Panc1 (cell line): ENCODE measurements at places on chromosomes 7 and 10.

DNA sequence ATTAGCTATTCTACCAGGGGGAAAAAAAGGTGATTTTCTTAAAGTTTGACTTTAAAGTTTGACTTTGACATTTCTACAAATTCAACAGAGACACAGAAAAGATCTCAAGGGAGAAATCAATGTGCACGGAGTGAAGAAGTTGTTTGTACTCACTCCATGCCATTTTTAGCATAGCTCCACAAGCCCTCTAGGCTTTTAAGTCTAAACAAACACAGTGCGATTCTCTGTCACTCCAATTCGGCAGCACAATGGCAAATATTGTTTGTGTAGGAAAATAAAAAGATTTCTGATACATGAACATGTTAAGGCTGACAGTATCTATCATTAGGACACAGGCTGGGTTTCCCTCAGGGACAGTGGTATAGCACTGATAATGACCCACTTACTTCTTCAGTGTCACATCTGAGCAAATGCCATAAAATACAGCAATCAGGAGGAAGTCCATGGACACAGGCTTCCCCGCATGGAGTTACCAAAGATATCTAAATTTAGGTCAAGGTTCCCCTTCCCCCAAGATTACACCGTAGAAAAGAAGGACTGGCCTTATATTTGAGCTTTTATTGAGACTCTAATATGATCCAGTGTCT lies 28.0 kb downstream of the GSAP start:
- DNase-seq, result no peak

DNA sequence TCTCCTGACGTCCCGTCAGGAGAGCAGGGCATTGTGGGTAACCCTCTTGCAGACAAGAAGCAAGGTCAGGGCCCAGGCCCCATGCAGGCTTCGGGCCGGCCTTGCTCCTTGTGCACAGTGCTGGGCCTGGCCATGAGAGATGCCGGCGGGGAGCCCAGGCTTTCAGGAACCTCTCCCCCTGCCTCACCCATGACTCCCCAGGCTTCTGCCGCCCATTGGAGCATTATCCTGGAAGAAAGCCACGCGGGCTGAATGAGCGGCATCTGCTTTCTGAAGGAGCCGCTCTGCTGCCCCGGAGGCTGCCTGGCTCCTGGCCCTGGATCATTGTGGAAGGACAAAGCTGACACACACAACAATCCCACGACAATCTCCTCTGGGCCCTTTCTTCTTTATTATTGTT lies 233.5 kb downstream of the TCF7L2 start:
- DNase-seq, result no peak

DNA sequence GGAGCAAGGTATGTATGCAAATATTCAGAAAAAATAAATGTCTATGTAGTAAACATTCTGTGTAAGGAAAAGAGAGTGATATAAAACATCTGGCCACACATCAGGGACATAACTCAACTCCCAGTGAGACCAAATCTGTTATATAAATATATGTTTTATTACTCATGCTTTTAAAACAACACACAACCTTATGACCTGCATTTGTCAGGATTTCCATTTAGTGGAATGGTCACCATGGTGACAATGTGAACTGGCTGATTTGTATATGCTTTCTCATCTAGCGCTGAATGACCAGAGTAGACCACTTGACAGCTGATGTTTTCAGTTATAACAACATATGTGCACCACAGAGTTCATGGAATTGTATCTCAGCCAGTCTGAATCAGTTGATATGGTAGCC lies 551.7 kb downstream of the HTR7 start:
- DNase-seq, result peak; percentile 96

DNA sequence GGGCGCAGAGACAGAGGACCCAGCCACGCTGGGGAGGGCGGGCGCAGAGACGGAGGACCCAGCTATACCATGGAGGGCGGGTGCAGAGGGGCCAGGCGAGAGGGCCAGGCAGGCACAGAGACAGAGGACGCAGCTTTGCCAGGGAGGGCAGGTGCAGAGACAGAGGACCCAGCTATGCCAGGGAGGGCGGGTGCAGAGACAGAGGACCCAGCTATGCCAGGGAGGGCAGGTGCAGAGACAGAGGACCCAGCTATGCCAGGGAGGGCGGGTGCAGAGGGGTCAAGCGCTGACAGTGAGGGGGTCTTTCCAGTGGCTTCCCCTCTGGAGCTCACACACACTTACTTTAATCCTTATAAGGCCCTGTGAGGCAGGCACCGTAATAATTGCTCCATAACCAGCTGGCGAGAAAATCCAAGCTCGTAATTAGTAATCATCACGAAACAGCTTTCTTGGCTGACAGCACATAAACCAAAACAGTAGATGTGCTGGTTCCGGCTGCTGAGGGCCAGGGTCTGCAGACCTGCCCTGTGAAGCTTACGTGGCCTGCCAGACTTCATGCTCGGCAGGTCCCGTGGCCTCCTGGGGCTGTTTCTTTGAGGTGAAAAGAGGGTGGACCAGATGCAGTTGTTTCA lies 137.2 kb downstream of the VIPR2 start:
- no peak for DNase-seq

GRCh38 chr7:69169386-69169785 lies 428.9 kb upstream of the AUTS2 start:
- DNase-seq, result no peak

- DNase-seq, result no peak
These were observed 1.6 kb downstream of the TCF7L2 start for GRCh38 chr10:112951359-112952281.

GRCh38 chr7:101216860-101217387 lies 457 bp downstream of the PLOD3 start:
- DNase-seq, result no peak

- DNase-seq, result no peak
These were observed 41.5 kb upstream of the EBLN1 start for GRCh38 chr10:22259280-22259679.

- no peak for DNase-seq
These were observed 9.6 kb downstream of the ESYT2 start for GRCh38 chr7:158819571-158820203.

- DNase-seq, result no peak
These were observed 126.4 kb upstream of the LRRTM3 start for GRCh38 chr10:66799474-66799873.

- DNase-seq, result no peak
These were observed 37.9 kb downstream of the JAZF1 start for GRCh38 chr7:28142650-28143049.

GRCh38 chr10:68092512-68092911 lies 16.8 kb upstream of the MYPN start:
- no peak for DNase-seq

GRCh38 chr10:454860-455259 lies 234.6 kb downstream of the DIP2C start:
- DNase-seq, result peak; percentile 54

- no peak for DNase-seq
These were observed at the start of gene PCGF6 for GRCh38 chr10:103350517-103351260. Gene PCGF6 (minus strand): TSS chr10:103351140. CDS start chr10:103351066, 74 bp downstream.

DNA sequence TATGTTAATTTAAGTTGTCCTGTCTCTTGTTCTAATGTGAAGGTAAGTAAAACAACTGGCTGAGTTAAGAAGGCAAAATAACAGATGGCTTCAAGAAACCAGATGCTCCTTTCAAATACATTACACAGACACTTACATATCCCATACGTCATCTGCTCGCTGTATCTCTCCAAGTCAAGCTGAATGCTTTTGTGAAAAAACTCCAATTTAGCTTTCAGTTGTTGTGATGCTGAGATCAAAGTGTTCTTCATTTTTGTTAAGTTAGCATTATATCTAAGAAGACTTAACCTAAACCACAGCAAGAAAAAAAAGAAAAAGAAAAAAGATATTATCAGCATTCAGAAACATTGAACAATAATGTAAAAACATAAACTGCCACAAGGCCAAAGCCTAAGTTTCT lies 18.5 kb upstream of the ERLIN1 start:
- DNase-seq, result no peak

GRCh38 chr7:43864126-43864525 lies 5.2 kb downstream of the MRPS24 start:
- no peak for DNase-seq

- no peak for DNase-seq
These were observed 471 bp downstream of the MGMT start for GRCh38 chr10:129467359-129468064.

DNA sequence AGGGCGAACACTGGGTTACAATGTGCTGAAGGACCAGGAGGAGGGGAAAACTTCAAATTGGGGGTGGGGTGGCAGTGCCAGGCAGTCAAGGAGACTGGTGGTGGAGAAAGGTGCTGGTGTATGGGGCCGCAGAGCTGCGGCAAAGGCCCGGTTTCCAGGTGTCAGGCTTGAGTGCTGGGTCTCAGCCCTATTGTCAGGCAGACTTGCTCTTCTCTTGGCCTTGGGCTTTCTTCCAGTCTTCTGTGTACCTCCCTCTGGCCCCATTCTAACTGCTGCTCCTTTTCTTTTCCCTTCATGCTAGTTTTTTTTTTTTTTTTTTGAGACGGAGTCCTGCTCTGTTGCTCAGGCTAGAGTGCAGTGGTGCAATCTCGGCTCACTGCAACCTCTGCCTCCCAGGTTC lies 51.0 kb downstream of the POLR3A start:
- no peak for DNase-seq

GRCh38 chr10:84542522-84543490 lies 214.4 kb downstream of the CCSER2 start:
- no peak for DNase-seq

DNA sequence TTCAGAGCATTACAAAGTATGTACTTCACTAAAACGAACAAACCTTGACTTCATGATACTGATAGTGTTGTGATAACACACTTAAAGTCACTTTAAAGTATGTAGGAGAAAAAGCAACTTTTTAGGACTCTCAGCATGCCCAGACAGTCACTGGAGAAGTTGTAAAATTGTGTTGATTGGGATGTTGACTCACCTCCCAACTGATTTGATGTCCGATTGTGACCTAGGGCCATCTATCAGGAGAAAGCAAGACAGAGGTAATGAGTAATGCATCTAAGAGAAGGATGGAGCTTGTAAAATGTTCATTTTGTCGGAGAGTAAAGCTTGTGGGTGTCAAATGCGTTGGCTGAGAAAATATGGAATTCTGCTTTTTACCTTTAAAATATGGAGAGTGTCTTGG lies 135.4 kb upstream of the SEMA3D start:
- no peak for DNase-seq

GRCh38 chr7:13850185-13850752 lies 139.2 kb downstream of the ETV1 start:
- peak; percentile 90 for DNase-seq

GRCh38 chr7:27575613-27576012 lies 87.1 kb downstream of the HIBADH start:
- DNase-seq, result no peak

DNA sequence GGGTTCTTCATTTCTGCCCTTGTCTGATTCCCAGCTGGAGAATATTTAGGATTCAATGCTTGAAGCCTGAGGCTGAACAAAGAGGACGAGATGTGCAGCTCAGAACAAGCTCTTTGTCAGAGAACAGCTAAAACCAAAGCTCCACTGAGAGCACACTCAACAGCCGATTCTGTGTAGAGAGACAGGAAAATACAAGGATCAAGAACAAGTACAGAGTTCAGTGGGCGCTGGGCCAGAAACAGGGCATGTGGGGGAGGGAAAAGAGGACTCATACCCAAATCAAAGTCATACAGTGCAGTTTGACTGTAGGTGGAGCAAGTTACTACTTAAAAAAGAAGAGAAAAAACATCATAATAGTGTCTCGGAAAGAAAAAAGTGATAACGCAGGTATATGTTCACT lies at the start of gene AGMO:
Gene AGMO (minus strand): TSS at position 181 of the 400 bp plus-strand sequence.
- no peak for DNase-seq

DNA sequence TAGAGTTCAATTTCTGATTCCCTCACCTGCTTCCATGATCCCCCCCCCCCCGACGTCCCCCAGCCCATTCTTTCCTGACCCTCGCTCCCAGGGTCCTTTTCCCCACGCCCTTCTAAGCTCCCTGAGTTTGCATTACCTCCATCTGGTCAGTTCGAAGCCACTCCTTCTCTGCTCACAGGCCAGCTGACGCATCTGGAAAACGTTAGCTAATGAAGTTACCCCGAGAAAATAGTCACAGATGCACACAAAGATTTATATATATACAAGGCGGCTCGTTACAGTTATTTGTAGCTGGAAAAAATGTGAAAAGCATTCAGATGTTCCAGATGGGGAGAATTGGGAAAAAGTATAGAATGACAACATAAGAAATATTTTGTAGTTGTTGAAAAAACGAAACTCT lies 630.0 kb upstream of the FOXK1 start:
- no peak for DNase-seq

GRCh38 chr7:93231259-93231658 lies 907 bp upstream of the VPS50 start:
- DNase-seq, result no peak

- DNase-seq, result no peak
These were observed 737 bp downstream of the ZMIZ1 start for GRCh38 chr10:79069325-79070080.

DNA sequence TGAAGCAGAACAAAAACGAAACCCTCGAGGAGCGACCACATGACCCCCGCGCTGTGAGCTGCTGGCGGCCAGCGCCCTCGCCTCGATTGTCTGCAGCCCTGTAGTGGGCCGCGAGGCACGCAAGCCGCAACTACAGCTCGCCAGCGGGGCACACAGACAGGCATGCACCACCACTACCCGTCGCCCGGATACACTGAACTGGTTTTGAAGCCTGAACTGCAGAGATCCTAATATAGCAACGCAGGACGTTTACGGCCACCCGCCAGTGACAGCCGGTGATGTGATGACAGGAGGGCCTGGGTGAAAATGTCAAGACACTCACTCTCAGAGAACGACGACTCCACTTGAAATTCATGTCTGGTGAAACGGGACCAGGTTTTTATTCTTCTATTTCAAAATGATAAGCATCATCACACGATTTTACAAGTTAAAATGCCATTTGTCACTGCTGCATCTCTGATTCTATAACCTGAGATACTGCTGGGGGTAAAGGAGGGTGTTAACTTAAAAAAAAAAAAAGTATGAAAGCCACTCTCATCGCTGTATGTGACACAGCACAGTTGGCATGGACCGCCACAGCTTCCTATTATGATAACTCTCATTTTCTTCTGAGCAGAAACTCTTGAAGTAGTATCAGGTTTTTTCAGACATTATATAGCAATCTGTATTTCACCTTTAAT lies 120.3 kb upstream of the DIP2C start:
- no peak for DNase-seq

DNA sequence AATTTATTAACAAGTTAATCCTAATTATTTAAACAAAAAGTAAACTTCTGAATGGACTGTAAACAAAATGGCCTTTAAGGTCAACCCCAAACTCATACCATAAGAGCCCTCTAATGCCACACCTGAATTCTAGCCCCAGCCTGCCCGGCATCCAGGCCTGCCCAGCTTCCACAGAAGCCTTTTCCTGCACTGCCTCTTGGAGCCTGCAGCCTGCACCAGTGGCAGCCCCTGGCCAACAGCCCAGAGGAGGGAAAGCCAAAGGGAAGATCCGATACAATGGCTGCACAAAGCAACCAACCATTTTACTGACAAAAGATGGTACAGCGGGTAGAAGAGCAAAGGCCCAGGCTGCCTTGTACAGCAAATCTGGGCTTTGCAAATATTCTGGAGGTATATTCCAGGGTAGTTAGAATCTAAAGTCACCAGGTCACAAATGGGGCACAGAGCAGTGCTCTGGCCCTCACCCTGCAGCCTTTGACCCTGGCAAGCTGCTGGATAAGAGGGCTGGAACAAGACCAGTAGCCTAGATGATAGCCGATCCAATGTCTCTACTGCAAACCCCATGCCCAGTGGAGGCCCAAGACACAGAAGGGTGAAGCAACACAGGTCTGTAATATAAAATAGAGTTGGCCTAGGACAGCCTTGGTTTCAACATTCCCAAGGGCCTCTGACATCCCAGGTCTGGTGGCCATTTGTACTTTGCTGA lies 12.5 kb upstream of the CH25H start:
- DNase-seq, result no peak

- DNase-seq, result no peak
These were observed 1.0 kb downstream of the URGCP start for GRCh38 chr7:43905209-43905946.
